ENCODE measurements at places on chromosomes 3 and 15.

- no peak for DNase-seq
Observed at GRCh38 chr15:69659454-69660050, 206.9 kb downstream of the RPLP1 start.

DNA sequence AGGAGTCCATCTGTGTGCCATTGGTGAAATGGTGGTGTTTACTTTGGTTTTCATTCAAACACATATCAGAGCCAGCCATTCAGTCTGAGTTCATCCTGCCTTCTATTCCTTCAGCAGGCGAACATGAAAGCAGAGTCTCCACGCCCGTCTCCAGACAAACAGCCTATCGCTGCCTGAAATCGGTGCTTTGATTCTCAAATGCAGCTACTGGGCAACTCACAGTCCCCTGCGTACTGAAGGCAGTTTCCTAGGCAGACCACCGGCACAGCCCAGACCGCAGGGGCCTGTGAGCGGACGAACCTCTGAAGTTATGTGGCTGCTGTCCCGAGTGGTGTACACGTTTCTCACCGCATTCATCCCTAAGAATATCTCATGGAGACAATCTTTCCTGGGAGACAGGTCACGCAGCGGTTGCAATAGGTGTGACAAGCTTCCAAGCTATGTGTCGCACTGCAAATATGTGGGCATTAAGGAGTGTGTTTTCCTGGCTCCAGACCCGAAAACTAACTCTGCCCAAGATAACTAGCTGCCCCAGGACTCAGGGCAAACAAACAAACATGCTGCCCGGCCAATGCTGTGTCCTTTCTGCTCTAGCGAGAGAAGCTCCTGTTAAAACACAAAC is 16.9 kb upstream of the RYR3 start:
- no peak for DNase-seq

DNA sequence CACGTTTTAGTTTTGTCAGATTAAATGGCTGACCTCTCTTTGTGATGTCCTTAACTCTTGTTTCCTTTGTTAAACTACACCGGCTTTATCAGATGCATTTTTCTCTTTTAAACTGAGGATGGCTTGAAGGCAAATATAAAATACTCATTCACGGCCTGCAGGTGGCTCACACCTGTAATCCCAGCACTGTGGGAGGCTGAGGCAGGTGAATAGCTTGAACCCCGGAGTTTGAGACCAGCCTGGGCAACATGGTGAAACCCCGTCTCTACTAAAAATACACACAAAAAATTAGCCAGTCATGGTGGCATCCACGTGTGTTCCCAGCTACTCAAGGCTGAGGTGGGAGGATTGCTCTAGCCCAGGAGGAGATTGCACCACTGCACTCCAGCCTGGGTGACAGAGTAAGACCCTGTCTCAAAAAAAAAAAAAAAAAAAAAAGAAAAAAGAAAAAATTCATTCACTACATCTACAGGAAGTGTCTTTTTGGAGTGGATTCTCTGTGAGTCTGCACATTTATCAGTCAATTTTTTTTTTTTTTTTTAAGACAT is 34.7 kb upstream of the SACM1L start:
- DNase-seq, result no peak

DNA sequence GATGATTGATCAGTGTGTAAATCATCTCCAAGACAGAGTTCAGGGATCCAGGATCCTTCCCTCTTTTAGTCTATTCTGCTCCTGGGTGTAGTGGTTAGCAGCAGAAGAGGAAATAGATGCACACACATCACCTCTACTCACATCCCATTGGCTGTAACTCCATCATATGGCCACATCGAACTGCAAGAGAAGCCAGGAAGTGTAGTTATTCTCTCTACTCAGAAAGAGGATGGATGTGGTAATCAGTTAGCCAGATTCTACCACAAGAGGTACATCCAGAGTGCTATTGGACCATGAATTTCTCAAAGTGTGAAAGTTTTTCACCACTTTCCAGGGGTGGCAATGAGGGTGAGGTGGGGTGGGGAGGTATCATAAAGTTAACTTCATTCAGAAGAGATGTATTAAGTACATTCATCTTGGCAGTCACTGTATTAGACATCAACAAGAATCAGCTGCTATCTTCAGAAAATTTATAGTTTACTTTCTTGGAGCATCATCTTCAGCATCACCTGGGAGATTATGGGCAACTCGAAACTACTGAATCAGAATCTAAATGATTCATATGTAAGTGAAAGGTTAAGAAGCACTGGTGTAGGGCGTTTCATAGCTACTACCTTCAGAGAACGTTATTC is 60.6 kb upstream of the GAP43 start:
- DNase-seq, result no peak

DNA sequence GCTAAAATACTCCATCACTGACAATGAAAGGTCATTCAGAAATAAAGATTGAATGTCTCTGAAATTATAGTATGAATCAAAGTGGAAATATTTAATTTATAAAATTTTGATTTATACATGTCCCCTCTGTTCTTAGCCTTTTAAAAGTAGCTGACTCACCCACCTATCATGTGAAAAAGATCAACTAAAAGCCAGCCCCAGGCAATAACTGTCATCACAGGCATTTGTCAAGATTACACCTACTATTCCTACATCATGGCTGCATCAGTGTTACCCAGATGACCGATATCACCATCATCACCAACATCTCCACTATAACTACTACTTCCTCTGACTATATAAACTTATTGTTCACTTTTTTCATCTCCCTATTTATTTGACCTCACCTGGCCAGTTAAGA is 14.3 kb upstream of the PIK3R4 start:
- DNase-seq, result no peak

DNA sequence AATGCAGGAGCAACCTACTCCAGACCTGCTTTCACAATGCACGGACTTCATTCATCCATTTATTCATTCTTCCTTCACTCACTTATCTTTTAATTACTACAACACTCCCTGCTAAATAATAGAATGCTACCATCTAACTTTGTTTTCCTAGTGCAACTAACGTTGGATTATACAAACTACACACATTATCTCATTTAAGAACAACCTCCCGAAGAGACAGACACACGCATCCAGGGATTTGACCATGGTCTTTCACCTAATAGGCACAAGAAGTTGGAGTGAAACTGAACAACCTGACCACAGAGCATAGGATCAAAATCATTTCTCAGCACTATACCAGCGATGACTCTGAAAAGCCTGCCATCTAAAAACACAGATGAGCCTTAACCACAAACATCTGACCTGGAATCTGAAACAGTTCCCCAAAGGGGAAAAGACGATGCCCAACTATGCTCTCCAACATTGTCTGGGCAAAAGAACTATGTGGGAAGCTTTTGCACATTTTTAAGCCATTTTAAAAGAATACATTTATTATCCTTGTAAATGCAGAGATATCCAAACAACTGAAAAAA is 21.0 kb downstream of the ZNF385D start:
- DNase-seq, result no peak

DNA sequence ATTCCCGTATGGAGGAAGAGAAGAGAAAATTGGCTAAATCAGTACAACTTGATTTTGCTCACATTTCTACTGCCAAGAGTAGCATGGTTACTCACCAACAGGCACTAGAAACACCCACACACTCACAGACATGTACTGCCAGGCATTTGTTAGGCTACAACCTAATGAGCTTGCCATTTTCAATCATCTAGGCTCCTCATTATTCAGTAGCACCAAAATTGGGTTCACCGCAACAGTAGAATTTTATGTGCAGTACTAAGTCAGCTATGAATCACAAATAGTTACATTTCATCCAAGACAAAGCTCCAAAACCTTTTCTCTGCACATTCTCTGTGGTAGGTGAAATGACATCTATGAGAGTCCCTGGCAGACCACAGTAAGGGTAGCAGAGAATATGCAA is 15.0 kb upstream of the THUMPD3 start:
- no peak for DNase-seq

- DNase-seq, result no peak
Observed at GRCh38 chr3:177195242-177195991, 1.9 kb downstream of the TBL1XR1 start.

DNA sequence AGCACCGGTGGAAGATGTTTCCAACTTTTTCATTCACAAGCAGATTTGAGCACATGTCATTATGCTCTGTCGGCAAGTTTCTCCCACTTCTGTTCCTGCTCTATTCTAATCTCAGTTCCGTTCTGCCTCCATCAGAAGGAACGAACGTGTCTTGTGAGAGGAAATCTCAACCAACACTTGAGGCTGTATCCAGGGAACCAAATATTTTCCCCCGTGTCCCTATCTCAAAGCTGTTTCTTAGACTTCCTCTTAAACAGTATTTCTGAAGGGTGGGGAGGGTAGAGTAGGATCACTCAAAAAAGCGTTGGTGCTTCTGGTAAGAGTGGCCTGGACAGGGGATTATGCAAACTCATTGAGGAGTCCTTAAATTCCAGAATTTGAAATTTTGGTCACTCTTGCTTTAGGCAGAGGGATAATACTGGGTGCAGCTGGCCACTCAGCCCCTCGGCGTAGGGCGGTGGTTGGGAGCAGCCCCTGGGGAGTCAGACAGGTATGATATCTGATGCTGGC is 54.9 kb downstream of the FRMD4B start:
- DNase-seq, result no peak

GRCh38 chr3:48397767-48398681 is 26.0 kb downstream of the FBXW12 start:
- DNase-seq, result no peak

DNA sequence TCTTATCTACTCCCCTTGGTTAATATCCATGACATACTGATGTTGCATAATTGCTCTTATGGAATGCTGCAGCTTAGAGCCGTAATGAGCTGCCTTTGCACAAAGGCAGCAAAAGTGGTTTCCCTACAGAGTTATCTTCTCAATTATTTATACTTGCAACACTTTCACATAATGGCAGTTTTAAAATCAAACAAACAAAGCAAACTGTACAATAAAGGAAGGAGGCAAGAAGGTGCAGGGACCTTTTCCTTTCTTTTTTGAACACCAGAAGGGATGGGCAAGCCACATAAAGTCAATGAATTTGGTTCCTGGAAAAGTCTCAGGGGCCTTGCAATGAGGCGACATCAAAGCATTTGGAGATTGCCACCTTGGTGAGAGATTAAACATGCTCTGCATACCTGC is 188.0 kb downstream of the MEIS2 start:
- DNase-seq, result no peak

GRCh38 chr3:123371859-123372685 is 76.8 kb downstream of the ADCY5 start:
- DNase-seq, result no peak

DNA sequence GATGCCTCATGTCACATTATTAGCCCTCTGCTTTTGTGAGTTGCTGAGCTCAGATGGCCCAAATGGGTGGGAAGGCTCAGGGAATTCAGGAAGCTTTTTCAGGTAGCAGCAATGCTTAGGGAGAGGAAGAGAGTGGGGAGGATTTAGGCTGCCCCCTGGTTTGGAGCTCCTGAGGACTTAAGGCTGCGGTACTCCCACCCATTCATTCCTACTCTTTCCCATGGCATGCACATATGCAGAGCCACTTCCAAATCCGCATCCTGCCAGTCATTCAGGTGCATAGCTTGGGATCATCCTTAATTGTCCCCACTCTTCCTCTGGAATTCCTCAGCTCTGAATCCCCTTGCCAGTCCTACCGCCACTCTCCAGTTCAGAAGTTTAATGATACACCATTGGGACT is 343.1 kb upstream of the FRG2C start:
- DNase-seq, result no peak

GRCh38 chr3:66856533-66856932 is 141.6 kb upstream of the KBTBD8 start:
- no peak for DNase-seq

GRCh38 chr15:39265261-39265660 is 315.6 kb upstream of the THBS1 start:
- DNase-seq, result no peak

- no peak for DNase-seq
Observed at GRCh38 chr3:14606669-14607339, 44.8 kb upstream of the CCDC174 start.

- no peak for DNase-seq
Observed at GRCh38 chr3:181718987-181719911, 7.5 kb downstream of the SOX2 start.

DNA sequence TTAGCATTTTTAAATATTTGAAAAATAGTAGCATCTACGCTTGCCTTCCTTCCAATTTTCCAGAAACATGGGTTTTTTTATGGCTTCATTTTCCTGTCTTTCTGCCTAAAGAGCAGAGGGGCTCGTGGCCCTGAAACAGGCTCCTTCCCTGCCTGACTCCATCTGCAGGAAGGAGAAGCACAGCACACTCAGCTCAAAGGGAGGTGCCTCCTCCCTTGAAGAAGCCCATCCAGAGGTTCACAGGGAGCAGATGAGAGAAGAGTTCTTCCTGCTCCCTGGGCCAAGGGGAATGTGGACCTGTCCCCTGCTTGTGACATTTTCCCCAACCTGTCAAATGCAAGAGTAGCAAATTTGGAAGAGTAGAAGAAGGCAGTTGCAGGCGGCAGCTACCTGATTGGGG is 55.8 kb downstream of the BBX start:
- no peak for DNase-seq

- no peak for DNase-seq
Observed at GRCh38 chr3:124997303-124998246, 58.2 kb downstream of the HEG1 start.

- no peak for DNase-seq
Observed at GRCh38 chr3:89232155-89232554, 124.7 kb downstream of the EPHA3 start.

- DNase-seq, result no peak
Observed at GRCh38 chr15:61034678-61035291, 194.3 kb downstream of the RORA start.

GRCh38 chr15:51706291-51706690 is 25.0 kb downstream of the SCG3 start:
- DNase-seq, result no peak

GRCh38 chr3:102885289-102885688 is 450.5 kb downstream of the ZPLD1 start:
- no peak for DNase-seq

DNA sequence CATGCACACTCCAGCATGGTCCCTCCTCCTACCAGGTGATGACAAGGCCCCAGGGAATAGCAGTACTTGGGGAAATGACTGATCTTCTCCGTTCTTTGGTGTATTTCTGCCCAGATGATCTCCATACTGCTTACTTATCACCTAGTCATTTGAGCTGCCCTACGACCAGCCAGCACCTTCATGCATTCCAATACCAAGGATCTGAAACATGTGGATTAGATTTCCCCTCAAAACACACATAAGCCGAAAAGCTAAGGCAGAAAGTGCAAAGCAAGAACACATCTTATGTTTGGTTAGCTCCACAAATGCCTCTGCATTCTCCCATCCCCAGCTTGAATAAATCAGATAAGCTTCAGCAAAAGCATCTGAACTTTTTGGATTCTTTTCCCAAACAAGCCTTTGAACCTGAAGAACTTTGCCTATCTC is 64.8 kb upstream of the BCL6 start:
- DNase-seq, result no peak

DNA sequence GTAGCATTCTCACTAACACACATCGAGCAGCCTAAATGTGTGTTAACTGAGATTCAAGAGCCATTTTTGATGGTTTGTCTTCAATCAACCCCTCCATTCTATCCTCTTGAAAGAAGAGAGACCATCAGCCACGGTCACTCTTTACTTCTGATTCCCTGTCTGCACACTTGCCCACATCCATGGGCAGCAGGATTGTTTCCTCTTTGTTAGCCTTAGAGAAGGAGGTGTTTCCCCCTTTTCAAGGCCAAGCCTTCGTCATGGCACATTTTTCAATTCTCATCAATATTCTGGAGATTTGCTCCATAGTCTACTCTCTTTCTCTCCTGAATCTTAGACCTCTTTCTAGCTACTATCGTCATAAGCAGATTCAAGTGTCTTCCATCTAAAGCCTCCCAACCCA is 522.4 kb upstream of the NAALADL2 start:
- no peak for DNase-seq

- no peak for DNase-seq
Observed at GRCh38 chr15:46607077-46607476, 972.2 kb downstream of the SQOR start.

- DNase-seq, result no peak
Observed at GRCh38 chr3:51974277-51974962, 444 bp upstream of the ABHD14A start.
